ENCODE measurements at places on chromosomes 16 and 17.

DNA sequence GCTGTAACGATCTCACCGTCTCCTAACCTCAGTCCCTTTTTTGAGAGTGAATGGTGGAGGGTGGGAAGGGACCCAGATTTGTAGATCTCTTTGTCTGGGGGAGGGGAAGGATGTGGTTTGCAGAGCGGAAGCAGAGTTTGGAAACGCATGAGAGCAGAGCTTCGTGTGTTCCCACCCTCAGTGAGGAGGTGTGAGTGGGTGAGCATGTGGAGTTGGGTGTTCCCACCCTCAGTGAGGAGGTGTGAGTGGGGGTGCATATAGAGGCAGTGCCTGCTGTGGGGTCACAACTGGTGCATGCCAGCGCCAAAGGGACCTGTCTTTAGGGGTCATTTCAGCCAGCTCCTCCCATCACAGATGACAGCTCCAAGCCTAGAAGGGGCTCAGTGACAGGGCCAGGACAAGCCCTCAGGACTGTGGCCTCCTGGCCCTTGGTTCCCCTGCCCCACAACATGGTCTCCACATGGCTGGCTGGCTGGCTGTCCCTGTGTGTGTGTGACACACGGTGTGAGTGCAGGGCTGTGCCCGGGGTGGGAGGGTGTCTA is 1.8 kb upstream of the CISD3 start:
- peak; percentile 40 for DNase-seq

- no peak for DNase-seq
Observed at GRCh38 chr16:19366391-19366790, 51.3 kb upstream of the TMC5 start.

GRCh38 chr17:77474292-77474988 is 333.7 kb downstream of the SEC14L1 start:
- DNase-seq, result no peak

- DNase-seq, result no peak
Observed at GRCh38 chr16:2162676-2163118, 7.1 kb downstream of the TRAF7 start.

DNA sequence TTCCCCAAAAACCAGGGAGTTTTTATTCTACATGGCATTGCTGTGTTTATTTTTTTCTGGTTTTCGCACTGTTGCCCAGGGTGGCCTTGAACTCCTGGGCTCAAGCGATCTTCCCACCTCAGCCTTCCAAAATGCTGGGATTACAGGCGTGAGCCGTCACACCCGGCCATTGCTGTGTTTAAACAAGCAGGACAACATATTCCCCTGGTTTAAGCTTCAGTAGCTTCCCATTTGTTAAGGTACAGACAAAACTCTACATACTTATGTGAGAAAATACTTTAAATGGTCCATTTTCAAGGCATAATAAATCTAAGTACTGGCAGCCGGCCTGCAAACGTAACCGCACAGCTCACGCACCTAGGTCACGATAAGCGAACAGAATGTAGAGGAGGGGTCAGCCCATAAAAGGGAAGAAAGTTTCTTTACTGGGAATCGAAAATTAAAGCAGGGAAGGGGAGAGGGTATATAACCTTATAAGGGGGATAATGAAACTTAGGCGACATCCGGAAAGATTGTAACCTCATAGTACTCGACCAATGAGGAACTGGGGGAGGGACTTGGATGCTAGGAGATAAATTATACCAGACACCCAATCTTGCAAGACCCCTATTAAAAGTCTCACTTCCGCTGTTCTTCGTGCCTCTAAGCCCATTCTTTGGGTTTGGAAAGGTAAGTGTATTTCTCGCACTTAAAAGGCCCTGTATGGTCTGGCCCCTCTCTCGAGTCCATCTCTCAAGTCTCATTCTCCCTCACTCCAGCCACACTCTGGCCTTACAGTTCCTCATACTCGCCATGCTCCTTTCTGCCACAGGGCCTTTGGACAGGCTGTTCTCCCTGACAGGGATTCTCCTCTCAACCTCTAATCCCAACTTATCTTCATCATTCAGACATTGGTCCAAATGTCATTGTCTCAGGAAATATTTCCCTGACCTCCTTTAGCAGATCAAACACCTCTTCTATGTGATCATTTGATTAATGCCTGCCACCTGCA is 59.2 kb downstream of the TEX14 start:
- DNase-seq, result no peak

DNA sequence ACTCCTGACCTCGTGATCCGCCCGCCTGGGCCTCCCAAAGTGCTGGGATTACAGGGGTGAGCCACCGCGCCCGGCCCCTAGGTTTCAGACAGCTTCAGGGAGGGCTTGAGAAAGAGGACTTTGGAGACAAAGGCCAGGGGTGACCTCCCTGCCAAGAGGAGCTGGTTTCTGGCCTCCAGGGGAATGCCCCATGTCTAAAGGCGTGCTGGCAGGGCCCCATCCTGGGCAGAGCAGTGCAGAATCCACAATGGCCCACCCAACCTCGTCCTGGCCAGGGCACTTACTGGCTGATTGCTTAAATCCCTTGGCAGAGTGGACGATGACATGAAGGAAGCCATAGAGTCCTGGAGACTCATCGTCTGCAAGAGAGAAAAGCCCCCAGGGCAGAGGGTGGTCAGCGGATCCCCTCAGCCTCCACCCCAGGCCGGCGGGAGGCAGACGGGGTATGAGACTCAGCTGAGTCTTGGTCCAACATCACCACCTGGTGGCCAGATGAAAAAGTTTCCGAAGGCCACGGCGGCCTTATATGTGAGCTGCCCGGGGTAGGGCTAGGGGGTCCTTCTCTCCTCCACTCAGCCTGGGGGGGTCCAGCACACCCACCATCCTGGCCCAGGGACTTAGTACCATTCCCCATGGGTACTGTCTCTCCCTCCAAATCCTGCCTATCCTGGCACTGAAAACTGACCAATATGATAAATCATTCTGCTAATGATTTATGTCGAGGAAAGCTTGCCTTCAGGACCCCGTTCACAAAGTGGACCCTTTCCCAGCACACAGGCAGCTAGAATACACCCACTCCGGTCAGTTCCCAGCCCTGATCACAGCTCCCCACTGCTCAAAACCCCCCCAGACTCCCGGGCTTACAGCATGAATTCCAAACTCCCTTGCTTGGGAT is 59.1 kb downstream of the TIMM22 start:
- peak; percentile 28 for DNase-seq

DNA sequence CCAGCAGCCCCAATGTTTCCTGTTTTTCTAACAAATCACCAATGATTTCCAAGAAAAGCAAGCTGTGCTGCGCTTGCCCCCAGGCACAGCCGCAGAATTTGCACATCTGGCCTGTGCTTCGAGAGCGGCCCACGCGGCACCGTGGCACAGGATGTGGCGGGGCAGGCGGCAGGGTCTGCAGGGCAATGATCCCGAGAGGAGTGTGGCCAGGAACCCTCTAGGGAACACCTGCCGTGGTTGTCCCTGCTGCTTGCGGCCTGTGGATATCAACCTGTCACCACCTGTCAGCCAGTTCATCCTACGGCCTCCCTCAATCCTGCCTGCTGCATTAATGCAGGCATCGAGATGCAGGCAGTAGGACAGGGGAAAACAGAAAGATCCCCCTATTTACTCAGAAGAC is 24.0 kb downstream of the PIK3R5 start:
- DNase-seq, result peak; percentile 14

GRCh38 chr16:31274831-31275816 is 15.3 kb downstream of the ITGAM start:
- DNase-seq, result no peak

GRCh38 chr17:10216213-10216938 is 18.0 kb upstream of the GAS7 start:
- no peak for DNase-seq

GRCh38 chr16:64311241-64311640 is 810.6 kb downstream of the CDH11 start:
- no peak for DNase-seq

GRCh38 chr16:4747906-4748681 is 13.8 kb downstream of the DNAAF8 start:
- no peak for DNase-seq

GRCh38 chr16:75385507-75386152 is 47.7 kb downstream of the CFDP1 start:
- DNase-seq, result peak; percentile 42

DNA sequence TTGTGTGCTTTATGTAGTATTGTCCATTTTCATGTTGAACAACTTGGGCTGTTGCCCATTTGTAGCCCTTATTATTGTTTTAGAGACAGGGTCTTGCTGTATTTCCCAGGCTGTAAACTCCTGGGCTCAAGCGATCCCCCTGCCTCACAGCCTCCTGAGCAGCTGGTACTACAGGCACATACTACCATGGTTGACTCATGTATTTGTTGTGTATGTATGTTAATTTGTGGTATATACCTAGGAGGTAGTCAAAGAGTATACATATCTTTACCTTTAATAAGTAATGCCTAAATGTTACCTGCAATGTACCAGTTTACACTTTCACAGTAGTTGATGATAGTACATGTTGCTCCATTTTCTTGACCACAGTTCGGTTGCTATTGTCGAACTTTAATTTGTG is 18.1 kb downstream of the PPM1D start:
- no peak for DNase-seq

DNA sequence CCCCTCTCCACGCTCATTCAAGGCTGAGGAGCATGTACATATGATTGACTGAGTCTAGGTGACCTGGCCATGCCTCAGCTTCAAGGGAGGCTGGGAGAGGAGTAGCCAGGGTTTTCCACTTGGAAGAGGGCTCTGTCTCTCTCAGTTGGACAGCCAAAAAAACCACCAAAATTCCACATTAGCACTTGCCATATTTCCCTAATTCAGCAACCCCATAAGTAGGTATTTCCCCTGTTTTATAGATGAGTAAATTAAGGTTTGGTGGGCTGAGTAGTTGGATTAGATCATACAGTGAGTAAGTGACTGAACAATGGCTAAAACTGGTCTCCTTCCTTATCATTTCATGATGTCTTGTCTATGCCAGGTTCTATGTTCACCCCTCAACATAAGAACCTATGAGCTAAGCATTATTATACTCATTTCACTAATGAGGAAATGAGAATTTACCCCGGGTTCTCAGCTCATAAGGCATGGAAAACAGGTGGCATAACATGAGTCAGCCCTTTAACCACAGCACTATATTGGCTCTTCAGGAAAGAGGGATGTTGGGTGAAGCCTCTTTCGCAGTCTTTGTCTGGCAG is 68.0 kb upstream of the GAS7 start:
- no peak for DNase-seq

DNA sequence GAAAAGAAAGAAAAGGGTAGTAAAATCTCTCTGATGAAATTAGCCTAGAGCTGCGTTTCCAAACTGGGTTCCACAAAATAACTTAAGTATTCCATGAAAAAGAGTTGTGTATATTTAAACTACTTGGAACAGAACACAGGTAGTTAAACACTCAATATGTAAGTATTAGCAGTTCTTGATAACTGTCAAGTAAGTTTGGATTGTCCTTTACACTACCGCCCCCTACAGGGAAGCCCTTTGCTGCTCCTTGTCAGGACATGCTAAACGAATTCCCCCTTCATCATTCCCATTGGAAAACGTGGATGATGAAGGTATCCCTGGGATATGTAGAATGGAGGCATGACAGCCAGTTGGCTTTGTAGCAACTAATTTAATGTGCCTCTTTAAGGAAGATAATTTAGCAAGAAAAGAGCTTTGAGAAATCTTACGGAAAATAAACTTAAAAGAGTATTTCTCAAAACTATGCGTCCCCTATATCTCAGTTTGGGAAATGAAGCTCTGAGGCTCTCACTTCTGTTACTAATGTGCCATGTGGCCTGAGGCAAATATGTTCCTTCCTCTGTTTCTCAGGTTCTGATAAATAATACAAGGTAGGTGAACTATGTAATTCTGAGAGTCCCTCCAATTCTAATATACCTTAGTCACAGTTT is 18.8 kb downstream of the NCBP3 start:
- peak; percentile 74 for DNase-seq

DNA sequence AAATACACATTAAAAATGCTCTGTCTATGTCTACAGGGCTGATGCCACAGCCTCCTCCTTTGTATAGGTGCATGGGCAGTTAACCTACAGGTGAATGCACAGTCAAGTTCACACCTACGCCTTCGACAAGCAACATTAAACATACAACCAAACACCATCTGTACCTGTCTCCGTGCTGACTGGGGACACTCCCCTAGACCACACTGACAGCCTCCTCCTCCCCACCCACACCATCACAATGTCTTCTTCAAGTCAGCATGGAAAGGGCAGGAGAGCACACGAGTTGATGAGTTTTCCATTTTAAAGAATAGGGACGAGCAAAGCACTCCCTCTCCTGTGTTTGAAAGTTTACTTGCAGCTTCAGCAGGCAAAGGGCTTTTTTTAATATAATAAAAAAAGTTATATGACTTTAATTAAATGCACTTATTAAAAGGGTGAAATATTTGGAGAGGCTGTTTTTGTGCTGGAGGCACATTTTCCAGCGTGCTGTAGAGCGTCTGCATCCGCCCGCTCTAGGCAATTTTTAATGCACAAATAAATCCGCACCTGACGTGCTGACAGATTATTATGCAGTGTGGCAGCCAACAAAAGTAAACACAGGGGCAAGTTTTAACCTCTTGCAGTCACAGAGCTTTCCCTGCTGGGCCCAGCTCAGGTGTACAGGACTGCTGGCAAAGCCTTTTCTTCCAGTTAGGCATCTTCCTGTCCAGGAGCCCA is 367.9 kb downstream of the SOX9 start:
- DNase-seq, result no peak

GRCh38 chr16:14420721-14421488 is 209.2 kb downstream of the PARN start:
- no peak for DNase-seq

GRCh38 chr17:33803199-33803685 is 451.8 kb upstream of the CCL2 start:
- no peak for DNase-seq

DNA sequence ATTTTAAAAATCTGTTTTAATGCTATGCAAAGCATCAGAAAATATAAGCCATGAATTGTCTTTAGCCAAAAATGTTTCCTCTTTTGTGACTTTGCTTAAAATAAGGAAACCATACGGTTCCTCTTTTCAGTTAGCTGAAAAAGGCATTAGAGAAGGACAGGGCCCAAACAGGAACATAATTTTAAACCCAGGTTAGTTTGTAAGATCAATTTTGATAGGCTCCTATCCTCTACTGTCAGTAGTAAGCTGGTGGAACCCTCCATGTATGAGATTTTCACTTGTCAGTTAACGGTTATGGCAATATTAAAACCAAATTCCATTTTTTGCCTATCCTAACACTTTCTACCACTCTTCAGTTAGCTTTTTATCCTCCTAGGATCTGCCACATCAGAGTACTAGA is 4.3 kb downstream of the EVI2B start:
- DNase-seq, result peak; percentile 69

DNA sequence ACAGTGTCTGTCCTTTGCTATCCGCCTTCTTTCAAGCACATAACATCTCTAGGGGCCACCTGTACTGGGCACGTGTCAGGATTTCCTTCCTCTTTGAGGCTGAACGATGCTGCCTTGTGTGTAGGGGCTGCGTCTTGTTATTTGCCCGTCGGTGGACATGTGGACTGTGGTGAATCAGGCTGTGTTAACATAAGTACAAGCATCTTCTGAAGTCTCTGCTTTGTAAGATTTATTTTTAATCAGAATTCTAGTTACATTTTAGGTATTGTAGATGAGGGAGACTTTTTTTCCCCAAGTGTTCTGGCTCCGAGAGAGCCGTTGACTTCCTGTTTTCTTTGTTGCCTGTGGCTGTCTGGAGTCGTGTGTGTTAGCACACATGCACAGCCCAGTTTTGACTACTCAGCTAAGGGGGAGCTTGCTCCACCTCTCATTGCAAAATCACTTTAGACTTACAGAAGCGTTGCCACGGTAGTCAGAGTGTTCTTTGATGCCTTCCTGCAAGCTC is 26.1 kb downstream of the SPG7 start:
- DNase-seq, result peak; percentile 36

Data from memory B cell (primary cell).